Glomerular endothelial cell (primary cell): ENCODE measurements at places on chromosomes 3 and 15. TPM values are rescaled to one million over a fixed set of nuclear protein-coding genes. Genes with fewer than 3 reads are reported as not detected.

RIOX2 gene
- 18.3 and 27.1 TPM in 2 replicates for total RNA-seq

DNA sequence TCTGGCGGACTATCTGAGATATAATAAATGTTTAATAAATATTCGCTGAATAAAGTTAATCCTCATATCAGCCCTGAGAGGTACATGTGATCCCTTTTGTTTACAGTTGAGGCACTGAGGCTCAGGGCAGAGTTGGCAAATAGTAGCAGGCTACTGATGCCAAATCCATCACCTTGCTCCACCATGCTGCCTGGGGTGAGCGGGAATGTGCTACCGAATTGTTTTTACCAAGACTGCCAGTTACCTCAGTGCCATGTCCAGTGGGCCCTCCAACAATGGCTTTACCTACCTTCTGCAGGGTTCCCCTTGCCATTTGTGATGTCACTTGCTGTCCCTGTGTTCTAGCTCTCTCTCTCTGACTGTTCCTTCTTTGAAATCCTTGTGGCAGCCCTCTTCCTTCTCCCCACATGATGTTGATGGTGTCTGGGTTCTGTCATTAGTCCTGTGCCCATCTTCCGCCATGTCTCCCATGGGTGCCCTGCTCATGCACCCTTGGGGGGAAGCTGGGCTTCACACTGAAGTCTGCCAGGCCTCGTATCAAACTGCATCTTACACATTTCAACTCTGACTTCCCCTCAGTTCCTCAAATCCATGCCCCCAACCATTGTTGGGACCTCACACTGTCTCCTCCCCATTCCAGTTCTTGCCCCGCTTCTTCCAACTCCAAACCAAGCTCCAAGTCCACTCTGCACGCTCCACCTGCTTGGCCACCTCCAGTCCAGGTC, 35.4 kb downstream of the SLCO2A1 start:
- DNase-seq, result no peak

GRCh38 chr3:183553334-183554026, 2.0 kb downstream of the KLHL6 start:
- DNase-seq, result no peak

HRG gene
- total RNA-seq, result not detected in 2 replicates

CPEB1 gene
- total RNA-seq, result not detected in 2 replicates

CCK gene
- not detected in 2 replicates for total RNA-seq

DNA sequence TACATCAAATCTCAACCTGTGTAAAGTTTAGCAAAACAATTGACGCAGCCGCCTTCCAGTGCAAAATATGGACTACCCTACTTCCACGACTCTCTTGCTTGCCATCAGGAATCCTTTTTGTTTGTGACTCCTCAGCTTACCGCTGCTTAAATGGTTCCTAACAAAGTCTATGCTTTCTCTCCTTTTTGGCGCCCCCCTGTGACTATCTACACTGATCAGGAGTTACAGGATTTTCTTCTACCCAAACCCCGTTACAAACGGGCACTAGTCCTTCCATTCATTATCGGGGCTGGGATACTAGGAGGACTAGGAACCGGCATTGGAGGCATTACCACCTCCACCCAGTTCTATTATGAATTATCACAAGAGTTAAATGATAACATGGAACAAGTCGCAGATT, 184.0 kb downstream of the IGSF11 start:
- no peak for DNase-seq

MME gene
- total RNA-seq, result 11.6 and 25.1 TPM in 2 replicates

GRCh38 chr3:196073255-196073753, 8.6 kb downstream of the TFRC start:
- peak; percentile 34 for DNase-seq

DNA sequence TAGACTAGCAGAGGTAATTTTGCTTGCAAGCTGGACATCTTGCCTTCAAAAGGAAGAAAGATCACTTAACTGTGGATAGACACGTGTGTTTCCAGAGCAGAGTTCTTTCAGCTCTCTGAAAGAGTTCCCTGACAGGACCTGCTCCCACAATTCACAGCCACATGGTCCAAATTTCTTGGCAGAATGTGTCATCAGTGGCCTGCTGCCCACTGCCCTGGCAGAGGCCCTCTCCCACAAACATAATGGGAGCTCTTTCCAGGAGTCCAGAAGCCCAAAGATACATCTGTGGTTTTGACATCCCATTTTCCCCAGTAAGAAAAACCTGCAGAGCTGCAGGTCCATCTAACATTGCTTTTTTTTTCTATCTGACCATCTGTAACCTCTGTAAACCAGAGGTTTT, 48.3 kb downstream of the SERPINI1 start:
- DNase-seq, result no peak

GRCh38 chr15:67976506-67977073, 77.5 kb upstream of the PIAS1 start:
- no peak for DNase-seq

WDR49 gene
- total RNA-seq, result 0.47 TPM in 1 of 2 replicates, not detected in the other

ACTC1 gene
- total RNA-seq, result not detected in 2 replicates

GRCh38 chr3:40920041-40920440, 279.3 kb upstream of the CTNNB1 start:
- no peak for DNase-seq
